Thymus (tissue), 14 donors: ENCODE measurements at places on chromosomes 5 and 9.
A peak's percentile ranks its signal among the peaks of the same experiment; 100 is the strongest.

DNA sequence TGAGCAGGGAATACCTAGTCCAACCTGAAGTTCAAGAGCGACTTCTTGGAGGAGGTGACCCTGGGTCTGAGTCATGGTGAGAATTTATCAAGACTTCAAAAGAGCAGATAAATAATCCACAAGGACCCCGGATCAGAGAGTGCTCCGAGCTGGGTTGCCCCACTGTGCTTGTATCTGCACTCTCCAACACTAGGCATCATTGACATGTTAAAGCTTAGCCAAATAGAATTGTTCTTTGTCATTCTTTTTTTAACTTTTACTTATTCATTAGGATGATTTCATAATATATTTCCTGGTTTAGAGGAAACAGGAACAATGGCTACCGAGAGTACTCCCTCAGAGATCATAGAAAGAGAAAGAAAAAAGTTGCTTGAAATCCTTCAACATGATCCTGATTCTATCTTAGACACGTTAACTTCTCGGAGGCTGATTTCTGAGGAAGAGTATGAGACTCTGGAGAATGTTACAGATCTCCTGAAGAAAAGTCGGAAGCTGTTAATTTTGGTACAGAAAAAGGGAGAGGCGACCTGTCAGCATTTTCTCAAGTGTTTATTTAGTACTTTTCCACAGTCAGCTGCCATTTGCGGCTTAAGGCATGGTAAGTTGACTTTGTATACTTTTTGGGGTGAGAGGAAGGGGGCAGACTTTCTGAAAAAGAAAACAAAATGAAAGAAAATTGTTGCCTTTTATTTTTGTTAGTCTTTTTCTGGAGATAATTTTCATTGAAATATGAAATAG, at the start of gene CARD6:
Gene CARD6 (plus strand): TSS at position 300 of the 738 bp plus-strand sequence. CDS start 16 bp downstream, at position 316.
- peak within 1 kb of the TSS; percentile 44 for H3K27ac ChIP-seq
- H3K4me3 ChIP-seq: peak within 1 kb of the TSS; percentile 38
- no peaks in the 10 kb centered on the region for H3K36me3 ChIP-seq
- H3K27me3 ChIP-seq: no peaks in the 10 kb centered on the region

- no peaks in the 10 kb centered on the region for H3K4me1 ChIP-seq
- peaks cover 77% of the 10 kb centered on the region for H3K27me3 ChIP-seq
These were observed 26.6 kb downstream of the NR5A1 start for GRCh38 chr9:124480621-124480981.

- H3K36me3 ChIP-seq: no peaks in the 10 kb centered on the region
- no peaks in the 10 kb centered on the region for H3K27me3 ChIP-seq
- peak; percentile 11 for DNase-seq
- no peak overlapping the region for H3K27ac ChIP-seq
- H3K4me3 ChIP-seq: no peak overlapping the region
These were observed 34.0 kb upstream of the PPP1R2B start for GRCh38 chr5:156815988-156816599.

DNA sequence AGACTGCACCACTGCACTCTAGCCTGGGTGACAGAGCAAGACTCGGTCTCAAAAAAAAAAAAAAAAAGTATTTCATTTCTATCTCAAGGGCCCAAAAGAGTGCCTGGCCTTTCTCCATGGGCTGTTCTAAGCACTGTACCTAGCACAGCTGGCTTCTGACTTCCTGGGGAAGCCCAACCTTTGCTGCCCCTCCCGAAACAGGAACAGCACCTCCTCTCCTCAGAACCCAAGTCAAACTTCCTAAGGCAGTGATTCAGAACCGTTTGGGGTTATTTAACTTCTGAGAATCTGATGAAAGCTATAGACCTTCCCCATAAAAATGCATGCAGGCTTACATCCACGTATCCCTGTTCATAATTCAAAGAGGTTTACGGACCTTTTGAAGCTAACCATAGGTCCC, 57.8 kb downstream of the NRG2 start:
- no peaks in the 10 kb centered on the region for H3K4me1 ChIP-seq
- DNase-seq: no peak
- H3K27me3 ChIP-seq: no peaks in the 10 kb centered on the region
- H3K4me3 ChIP-seq: no peak overlapping the region
- H3K27ac ChIP-seq: no peak overlapping the region

DNA sequence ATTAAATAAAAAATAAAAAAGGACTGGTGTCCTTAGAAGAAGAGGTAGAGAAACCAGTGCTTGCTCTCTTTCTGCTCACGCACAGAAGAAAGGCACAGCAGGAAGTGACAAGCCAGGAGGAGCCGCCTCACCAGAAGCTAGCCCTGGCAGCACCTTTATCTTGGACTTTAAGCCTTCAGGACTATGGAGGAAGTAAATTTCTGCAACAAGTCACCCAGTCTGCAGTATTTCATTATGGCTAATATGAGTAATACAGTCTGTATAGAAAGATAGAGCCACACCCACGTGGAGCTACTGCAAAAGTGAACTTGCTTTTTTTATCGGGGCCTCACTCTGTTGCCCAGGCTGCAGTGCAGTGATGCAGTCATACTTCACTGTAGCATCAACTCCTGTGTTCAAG, 68.4 kb downstream of the PDZD2 start:
- H3K27me3 ChIP-seq: no peaks in the 10 kb centered on the region
- DNase-seq: no peak
- H3K4me3 ChIP-seq: no peak overlapping the region
- H3K4me1 ChIP-seq: peaks cover 2% of the 10 kb centered on the region

- DNase-seq: no peak
- H3K27me3 ChIP-seq: no peaks in the 10 kb centered on the region
- no peak overlapping the region for H3K4me3 ChIP-seq
- no peaks in the 10 kb centered on the region for H3K36me3 ChIP-seq
These were observed 51.0 kb upstream of the FYB1 start for GRCh38 chr5:39270225-39270848.

GRCh38 chr5:36703245-36703860, 96.9 kb downstream of the SLC1A3 start:
- H3K4me1 ChIP-seq: no peaks in the 10 kb centered on the region
- DNase-seq: no peak
- no peaks in the 10 kb centered on the region for H3K36me3 ChIP-seq
